ENCODE measurements at places on chromosomes 13 and 19. TPM values are rescaled to one million over a fixed set of nuclear protein-coding genes. Genes with fewer than 3 reads are reported as not detected.

The ZNF44 gene
- total RNA-seq: 9.1 TPM

The HPN gene
- not detected for total RNA-seq

The ANGPTL8 gene
- total RNA-seq: not detected

The MPND gene
- total RNA-seq: 22.0 TPM

The ZSCAN5A gene
- 7.8 TPM for total RNA-seq

The ZNF600 gene
- total RNA-seq: 6.1 TPM

The WASF3 gene
- total RNA-seq: 2.0 TPM

The SPRY2 gene
- 11.8 TPM for total RNA-seq

The CEBPA gene
- total RNA-seq: 18.3 TPM

The CLEC17A gene
- total RNA-seq: 0.20 TPM

The APC2 gene
- 0.48 TPM for total RNA-seq

The PRX gene
- total RNA-seq: 0.80 TPM

The NLRP7 gene
- total RNA-seq: not detected

The ZNF302 gene
- total RNA-seq: 7.2 TPM

The MED4 gene
- 34.2 TPM for total RNA-seq

The RDH8 gene
- total RNA-seq: not detected

The ZNF420 gene
- total RNA-seq: 4.2 TPM

The SLAIN1 gene
- 0.32 TPM for total RNA-seq

The TSSK6 gene
- 1.4 TPM for total RNA-seq

The HCST gene
- total RNA-seq: 0.96 TPM

The CD209 gene
- total RNA-seq: 0.32 TPM

The FGF21 gene
- not detected for total RNA-seq

The THSD1 gene
- total RNA-seq: 3.7 TPM

The PSPN gene
- 1.5 TPM for total RNA-seq

The GRAMD1A gene
- 11.8 TPM for total RNA-seq

The BICRA gene
- total RNA-seq: 7.9 TPM

The ZNF534 gene
- not detected for total RNA-seq

The MBD3L2B gene
- not detected for total RNA-seq

The ZNF709 gene
- total RNA-seq: 0.52 TPM

The ZNF701 gene
- total RNA-seq: 5.7 TPM

The RASL11A gene
- total RNA-seq: 4.7 TPM

The ZNF90 gene
- total RNA-seq: 0.96 TPM

The MEF2B gene
- 1.4 TPM for total RNA-seq

The RINL gene
- total RNA-seq: 7.6 TPM

The CYP4F12 gene
- total RNA-seq: 31.5 TPM

The C19orf85 gene
- total RNA-seq: not detected

The AKAP8 gene
- 22.0 TPM for total RNA-seq

Measured in esophagus mucosa (tissue), 1 donor.